ENCODE measurements at places on chromosomes 2 and 18.

DNA sequence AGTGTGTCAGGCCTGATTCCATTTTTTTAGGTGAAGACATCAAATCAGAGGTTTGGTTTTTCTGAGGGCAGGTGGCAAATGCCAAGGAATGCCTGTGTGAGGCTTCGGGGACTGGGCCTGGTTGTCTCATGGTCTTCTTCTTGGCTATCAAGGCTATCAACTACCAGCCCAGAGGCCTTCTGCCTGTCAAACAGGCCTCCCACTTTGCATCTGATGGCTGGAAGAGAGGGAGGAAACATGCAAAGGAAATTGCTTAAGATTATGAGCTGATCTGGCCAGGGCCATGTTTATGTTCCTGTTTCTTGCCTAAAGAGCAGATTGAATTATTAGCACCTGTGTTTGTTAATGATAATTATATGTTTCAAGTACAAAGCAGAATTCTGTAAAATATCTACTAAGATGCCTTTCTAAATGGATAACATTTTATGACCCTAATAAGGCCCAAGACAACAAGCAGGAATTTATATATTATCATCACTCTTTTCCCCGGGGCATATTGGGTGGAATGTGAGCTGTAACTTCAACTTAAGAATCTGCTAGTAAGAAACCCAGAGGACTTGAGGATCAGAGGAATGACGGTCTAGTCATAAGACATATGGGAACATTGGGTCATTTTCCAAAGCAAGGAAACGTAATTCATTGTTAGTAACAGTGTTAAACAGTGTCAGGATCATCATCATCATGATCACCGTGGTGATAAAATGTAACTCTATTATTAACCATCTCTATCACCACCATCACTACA, 123.2 kb downstream of the LYPD6B start:
- DNase-seq = no peak

DNA sequence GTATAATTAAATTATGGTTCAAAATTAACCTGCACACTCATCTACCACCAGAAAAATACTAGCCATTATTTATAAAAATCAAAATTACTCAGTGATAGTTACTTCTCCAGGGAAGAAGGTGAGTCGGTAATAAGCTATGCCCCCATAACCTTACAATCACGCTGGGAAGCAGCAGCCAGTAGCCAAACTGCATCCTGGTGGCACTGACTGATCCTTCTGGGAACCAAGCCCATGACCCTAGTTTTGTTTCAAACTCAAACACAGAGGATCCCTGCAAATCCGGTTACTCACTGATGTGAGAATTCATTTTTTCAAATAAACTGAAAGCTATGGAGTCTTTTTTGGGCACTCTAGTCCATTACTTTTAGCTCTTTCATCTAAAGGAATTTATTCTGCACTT, 88.2 kb upstream of the VWC2L start:
- DNase-seq = no peak

GRCh38 chr2:151786077-151786476, 42.1 kb downstream of the ARL5A start:
- no peak for DNase-seq

DNA sequence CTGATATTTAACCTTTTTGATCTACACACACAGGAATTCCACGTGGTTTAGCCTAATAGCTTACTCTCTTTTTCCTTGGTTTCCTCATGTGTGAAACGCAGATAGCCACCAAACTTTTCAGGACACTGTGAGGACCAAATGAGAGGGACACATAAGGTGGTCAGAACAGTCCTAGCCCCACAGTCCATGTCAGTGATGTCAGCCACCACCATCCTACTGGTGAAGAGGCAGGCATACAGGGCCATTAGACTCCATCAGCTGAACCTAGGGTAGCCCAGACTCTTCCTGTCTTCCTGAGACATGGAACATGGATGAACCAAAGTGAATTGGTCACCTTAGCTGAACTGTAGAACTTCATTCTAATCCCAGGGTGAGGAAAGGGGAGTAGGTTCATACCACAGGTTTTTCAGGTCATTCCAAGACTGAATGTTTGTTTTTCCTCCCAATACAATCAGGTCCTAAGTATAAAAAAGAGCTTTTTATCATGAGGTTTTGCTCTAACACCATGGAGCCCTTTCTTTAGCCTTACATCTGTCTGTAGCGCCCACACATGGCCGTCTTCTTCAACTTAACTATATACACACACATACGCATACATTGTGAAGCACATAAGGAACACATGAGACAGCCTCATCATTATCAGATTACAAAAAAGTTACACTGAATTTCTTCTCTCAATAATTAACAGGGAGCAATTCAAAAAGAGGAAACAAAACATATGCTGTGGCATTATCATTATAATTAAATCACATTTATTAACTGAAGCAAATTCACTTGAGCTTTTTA, 18.5 kb upstream of the NFE2L2 start:
- DNase-seq = no peak

- DNase-seq = no peak
Observed at GRCh38 chr2:170972296-170973224, 43.5 kb downstream of the GORASP2 start.

DNA sequence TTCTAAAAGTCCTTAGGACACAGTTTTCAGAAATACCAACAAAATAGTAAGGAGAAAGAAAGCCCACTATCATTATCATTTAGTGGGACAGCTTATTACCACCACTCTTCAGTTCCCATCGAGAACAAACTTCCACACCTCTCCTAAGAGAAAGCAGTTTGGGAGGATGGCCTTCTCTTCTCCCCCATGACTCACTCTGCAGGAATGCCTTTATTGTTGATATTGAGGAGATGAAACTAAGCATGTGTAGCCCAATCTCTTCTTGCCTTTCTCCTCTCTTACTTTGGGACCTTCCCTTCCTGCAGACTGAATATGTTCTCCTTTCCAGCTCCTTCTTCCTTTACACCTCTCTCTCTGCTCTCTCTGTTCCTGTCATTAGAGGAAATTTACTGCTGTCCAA, 30.0 kb upstream of the ERMN start:
- DNase-seq = no peak

DNA sequence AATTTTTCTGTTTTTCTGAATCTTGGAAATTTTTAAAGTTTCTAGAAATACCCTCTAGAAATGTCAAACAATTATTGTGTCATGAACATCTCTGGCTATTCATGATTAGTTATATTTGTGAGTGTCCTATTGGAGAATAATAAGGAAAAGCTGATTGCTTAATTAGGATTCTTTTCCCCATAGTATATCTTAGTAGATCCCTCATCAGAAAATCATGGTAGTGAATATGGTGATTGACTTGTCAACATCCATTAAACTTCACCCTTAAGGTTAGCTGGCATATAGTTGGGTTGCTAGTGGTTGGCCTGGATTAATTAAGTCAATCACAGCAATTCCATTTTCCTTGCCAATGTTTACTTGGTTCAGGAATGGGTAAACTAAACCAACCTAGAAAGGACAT, 18.7 kb upstream of the NABP1 start:
- no peak for DNase-seq

GRCh38 chr18:59238385-59238784, 18.4 kb downstream of the GRP start:
- no peak for DNase-seq

Data from kidney epithelial cell (primary cell).